Activated T-helper 2 cell treated with anti-CD3 and anti-CD28 coated beads, Interferon-gamma antibody, Interleukin-2, Interleukin-4, amounts not matched to agents 10 μg/mL and 5 μg/mL and 100 μg/mL, durations not matched to agents 14 hours and 24 hours and 36 hours (primary cell): ENCODE measurements at places on chromosomes 3 and 15.

DNA sequence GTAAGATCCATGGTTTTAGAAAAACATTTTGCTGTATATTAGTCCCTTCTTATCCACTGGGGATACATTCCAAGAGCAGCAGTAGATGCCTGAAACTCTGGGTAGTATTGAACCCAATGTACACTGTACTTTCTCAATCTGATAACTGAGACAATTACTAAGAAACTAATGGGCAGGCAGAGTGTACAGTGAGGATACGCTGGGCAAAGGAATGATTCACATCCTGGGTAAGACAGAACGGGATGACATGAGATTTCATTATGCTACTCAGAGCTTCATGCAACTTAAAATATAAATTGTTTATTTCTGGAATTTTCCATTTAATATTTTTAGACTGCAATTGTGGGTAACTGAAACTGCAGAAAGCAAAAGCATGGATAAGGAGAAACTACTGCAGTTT, 46.2 kb upstream of the TEX55 start:
- DNase-seq: no peak

GRCh38 chr3:61954097-61954540, 392.7 kb downstream of the PTPRG start:
- no peak for DNase-seq

GRCh38 chr3:36493051-36493450, 112.7 kb downstream of the STAC start:
- no peak for DNase-seq

- no peak for DNase-seq
Measured at GRCh38 chr3:120682095-120682681, at the start of gene HGD. TSS of gene HGD (minus strand) at chr3:120682239. CDS start at chr3:120682111, 128 bp downstream.

DNA sequence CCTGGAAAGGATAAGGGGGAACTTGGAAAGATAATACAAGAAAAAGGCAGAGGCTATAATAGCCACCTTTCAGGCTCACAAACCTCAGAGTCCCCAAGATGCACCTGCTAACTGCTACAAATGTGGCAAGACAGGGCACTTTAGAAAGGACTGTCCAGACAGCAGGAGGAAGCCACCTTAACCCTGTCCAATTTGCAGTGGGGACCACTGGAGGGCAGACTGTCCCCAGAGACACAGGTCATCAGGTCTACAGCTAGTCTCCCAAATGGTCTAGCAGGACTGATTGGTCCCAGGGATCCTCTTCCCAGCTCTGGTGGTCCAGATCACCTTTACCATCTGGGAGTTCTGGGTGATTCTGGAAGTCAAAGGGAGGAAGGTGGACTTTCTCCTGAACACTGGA, 882.5 kb upstream of the GBE1 start:
- no peak for DNase-seq

- no peak for DNase-seq
Measured at GRCh38 chr3:111577798-111578685, 17.1 kb downstream of the ZBED2 start.

- DNase-seq: no peak
Measured at GRCh38 chr15:51736069-51736468, 1.4 kb downstream of the LYSMD2 start.

GRCh38 chr3:28291577-28291976, 50.2 kb downstream of the CMC1 start:
- DNase-seq: no peak

GRCh38 chr3:197494366-197495058, 61.3 kb downstream of the BDH1 start:
- no peak for DNase-seq

- DNase-seq: no peak
Measured at GRCh38 chr3:50288387-50289007, 3.7 kb downstream of the IFRD2 start.

- DNase-seq: no peak
Measured at GRCh38 chr15:32722136-32722535, 4.3 kb downstream of the GREM1 start.

DNA sequence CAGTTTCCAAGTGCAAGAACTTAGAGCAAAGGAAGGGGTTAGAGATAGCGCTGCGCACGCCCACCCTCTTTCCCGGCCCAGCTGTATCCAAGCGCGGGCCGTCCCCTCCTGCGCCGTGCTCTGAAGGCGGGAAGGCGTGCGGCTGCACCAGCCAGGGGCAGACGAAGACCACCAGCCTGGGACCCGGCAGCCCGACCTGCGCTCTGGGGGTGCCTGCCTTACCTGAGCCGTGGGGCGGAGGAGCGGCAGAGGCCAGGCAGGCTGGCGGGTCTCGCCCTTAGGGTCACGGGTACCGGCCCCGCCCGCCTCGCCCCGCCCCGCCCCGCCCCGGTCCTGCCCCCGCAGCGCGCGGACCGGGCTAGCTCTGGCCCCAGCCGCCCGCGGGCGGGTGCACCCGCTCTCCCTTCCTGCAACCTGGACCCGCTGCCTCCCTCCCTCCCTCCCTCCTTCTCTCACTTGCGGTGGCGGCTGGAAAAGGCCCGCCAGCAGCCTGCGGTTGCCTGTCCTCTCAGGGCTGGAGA, at the start of gene WDR72:
Gene WDR72, minus strand, starts transcription at position 253 of the 521 bp plus-strand sequence. CDS start 26,514 bp downstream, outside the sequence.
- no peak for DNase-seq
